Dorsolateral prefrontal cortex (tissue), 122 donors: ENCODE measurements at places on chromosomes 4 and X.

DNA sequence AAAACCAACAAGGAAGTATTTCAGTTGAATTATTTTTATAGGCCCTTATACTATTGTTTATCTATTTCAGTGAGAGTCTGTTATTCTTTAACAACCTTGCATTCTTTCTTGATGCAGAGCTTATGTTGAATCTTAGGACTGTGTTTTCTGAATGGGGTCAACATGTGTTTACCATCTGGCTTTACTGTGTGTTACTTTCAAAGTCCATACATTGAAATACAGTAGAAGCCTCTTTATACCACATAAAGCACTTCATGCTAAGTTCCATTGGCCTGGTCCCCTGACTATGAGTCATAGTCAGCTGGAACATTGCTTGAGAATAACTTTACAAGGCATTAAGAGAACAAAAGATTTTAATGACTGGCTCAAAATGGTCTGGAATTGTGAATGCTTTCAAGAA lies 152.6 kb downstream of the GASK1B start:
- DNase-seq = no peak

GRCh38 chr4:13601848-13602247 lies 25.7 kb downstream of the BOD1L1 start:
- no peak for DNase-seq

- no peak for DNase-seq
These were observed 12.8 kb downstream of the CLDN2 start for GRCh38 chrX:106932960-106933537.

DNA sequence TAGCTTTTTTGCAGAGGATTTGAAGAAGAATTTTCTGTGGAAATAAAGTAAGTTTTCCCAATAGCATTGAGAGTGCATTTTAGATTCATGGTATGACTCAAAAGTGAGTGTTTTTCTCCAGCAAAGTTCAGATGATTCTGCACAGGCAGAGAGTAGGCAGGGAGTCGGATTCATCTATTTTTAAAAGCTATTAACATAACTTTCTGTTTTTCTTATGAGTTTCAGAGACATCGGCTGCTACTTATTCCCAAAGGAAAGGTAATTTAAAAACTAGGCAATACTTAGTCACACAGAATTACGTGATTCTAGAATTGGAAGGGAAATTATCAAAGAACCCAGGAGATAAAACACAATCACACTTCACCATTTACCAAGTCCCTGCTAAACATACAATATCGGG lies 4.4 kb downstream of the CCDC110 start:
- DNase-seq = no peak

- DNase-seq = no peak
These were observed 474.0 kb upstream of the NDST3 start for GRCh38 chr4:117560329-117560728.
